Right lung (tissue), 10 donors: ENCODE measurements at places on chromosomes 5 and 9. TPM values are rescaled to one million over a fixed set of nuclear protein-coding genes. Genes with fewer than 3 reads are reported as not detected.

DNA sequence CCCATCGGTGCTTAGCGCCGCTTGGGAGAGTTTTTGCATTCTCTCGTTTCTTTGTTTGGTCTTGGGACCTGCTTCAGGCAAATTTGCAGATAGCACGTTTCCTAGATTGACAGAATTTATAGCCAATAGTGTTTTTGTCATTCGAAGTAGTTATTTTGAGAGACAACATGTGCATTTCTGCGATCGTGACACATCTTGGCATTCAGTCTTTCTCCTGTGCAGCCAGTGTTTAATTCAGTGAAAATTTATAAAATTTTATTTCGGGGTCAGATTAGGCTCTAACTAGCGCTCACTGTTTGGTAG is 830 bp downstream of the PRRC1 start:
- DNase-seq, result no peak

DNA sequence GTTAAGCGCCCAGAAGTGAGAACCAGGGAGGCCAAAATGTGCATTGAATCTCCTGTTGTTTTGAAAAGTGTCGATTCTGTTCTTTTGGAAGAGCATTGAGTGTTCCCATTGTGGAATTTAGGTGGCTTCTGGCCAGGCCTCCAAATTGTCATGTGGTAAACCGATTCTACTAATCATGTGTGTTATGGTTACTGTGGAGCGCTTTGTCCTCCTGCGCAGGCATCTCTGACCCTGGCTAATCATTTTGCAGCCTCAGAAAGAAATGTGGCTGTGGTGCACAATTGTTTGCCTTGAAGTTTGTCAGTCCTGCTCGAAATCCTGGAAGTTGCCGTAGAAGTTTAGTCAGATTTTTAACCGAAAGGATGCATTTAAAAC is 121.3 kb downstream of the RASGRF2 start:
- no peak for DNase-seq

GRCh38 chr5:40410231-40410861 is 269.4 kb upstream of the PTGER4 start:
- no peak for DNase-seq

- DNase-seq, result no peak
Observed at GRCh38 chr5:138065102-138065501, 18.7 kb upstream of the WNT8A start.

DNA sequence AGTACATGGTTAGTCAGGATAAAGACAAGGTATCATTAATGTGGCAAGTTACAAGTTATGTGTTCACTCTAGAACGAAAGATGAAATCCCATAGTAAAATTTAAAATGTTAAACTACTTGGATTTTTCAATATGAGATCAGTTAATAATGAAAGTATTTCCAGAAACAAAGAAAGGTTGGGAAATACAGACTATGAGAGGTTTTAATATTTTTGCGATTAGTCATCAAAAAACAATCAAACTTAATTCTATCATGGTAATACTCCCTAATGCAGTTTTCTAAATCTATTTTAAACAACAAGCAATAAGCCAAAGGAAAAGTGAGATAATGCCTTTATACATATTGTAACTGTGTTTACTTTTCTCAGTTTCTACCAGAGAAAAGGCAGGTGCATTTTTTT is 10.6 kb downstream of the CDH12 start:
- no peak for DNase-seq

DNA sequence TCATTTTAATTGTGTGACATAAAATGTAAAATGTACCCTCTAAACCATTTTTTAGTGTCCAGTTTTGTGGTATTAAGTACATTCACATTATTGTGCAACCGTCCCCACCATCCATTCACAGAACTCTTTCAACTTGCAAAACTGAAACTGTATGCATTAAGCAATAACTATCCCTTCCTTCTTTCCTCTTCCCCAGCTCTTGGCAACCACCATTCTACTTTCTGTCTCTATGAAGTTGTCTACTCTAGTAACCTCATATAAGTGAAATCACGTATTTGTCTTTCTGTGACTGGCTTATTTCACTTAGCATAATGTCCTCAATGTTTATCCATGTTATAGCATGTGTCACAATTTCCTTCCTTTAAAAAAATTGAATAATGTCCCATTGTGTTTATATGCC is 142.4 kb downstream of the C9orf152 start:
- DNase-seq, result peak; percentile 58

GRCh38 chr9:5551368-5552150 is 41.2 kb downstream of the PDCD1LG2 start:
- DNase-seq, result no peak

GRCh38 chr9:4297786-4298254 is 2.0 kb downstream of the GLIS3 start:
- DNase-seq, result peak; percentile 86

DNA sequence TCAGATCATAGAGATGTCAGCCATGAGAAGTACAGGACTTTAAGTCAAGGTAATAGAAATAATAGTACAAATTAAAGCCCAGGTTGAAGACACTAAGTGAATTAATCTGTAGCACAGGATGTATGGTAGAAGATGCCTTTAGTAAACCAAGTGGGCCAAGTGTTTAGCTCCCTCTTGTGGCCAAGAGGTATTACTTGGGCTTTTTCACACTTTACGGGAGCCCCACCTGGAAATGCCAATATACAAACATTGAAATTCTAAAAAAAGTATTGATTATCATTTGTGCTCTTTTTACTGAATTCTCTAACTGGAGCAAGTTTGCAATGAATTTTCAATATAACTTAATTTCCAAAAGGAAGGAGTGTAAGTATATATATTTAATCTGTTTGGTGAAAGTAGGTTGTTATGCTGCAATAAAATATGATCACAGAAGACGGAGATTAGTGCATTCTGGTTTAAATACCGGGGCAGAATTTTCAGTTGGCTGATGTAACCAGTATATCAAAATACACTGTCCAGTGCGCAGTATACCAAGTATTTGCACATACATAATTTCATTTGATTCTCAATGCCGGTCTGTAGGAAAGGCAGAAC is 84.7 kb downstream of the PARP8 start:
- peak; percentile 30 for DNase-seq

GRCh38 chr5:132184588-132184987 is 43.1 kb downstream of the P4HA2 start:
- DNase-seq, result no peak

DNA sequence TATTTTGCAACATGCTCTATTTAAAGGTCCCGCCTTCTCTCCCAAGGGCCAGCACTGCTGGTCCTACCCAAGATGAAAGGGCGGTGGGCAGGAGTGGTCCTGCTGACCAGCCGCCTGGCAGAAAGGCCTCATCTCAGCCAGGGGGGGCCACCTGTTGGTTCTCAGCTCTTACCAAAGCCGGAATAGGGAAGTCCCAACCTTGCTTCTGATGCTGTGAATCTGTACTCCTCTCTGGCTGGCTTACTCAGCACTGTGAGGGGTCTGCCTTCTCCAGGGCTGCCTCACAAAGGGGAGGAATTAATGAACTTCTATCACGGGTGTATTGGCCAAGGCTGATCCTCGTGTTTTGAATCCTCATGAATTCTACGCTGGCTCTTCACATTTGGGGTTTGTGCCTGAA is 13.6 kb upstream of the FAM240B start:
- no peak for DNase-seq

- DNase-seq, result no peak
Observed at GRCh38 chr5:158594595-158595242, 505.0 kb downstream of the EBF1 start.

- DNase-seq, result no peak
Observed at GRCh38 chr9:20023961-20024571, 235.2 kb upstream of the SLC24A2 start.

DNA sequence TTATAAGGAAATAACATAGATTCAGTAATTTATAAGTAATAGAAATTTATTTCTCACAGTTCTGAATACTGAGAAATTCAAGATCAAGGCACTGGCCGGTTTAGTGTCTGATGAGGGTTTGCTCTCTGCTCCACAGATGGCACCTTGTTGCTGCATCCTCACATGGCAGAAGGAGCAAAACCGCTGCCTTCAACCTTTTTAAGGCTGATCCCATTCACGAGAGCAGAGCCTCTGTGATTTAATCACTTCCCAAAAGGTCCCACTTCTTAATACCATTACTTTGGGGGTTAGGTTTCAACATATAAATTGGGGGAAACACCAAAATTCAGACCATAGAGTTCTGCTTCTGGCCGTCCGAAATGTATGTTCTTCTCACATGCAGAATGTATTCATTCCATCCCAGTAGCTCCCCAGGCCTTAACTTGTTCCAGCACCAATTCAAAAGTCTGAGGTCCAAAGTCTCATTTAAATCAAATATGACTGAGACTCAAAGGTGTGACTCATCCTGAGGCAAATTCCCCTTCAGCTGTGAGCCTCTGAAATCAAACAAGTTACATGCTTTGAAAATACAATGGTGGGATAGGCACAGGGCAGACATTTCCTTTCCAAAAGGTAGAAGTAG is 30.6 kb downstream of the BAAT start:
- DNase-seq, result no peak

DNA sequence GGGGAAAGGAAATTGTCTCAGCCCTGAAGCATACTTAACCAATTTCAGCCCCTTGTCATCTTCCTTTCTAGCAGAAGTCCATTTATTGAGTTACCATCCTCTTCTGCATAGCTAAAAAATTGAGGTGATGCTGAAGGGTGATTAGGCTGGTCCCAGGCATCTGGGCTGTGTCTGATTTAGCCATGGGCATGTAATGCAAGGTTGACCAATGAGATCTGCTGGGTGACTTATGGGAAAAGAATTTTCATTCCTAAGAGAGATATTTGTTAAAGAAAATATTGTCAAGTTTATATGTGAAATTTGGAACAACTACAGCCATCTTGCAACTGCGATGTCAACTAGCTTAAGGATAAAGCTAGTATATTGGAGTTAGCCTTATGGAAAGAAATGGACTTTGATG is 5.1 kb downstream of the ITGA2 start:
- no peak for DNase-seq

- no peak for DNase-seq
Observed at GRCh38 chr9:124052401-124052800, 40.8 kb downstream of the LHX2 start.

DNA sequence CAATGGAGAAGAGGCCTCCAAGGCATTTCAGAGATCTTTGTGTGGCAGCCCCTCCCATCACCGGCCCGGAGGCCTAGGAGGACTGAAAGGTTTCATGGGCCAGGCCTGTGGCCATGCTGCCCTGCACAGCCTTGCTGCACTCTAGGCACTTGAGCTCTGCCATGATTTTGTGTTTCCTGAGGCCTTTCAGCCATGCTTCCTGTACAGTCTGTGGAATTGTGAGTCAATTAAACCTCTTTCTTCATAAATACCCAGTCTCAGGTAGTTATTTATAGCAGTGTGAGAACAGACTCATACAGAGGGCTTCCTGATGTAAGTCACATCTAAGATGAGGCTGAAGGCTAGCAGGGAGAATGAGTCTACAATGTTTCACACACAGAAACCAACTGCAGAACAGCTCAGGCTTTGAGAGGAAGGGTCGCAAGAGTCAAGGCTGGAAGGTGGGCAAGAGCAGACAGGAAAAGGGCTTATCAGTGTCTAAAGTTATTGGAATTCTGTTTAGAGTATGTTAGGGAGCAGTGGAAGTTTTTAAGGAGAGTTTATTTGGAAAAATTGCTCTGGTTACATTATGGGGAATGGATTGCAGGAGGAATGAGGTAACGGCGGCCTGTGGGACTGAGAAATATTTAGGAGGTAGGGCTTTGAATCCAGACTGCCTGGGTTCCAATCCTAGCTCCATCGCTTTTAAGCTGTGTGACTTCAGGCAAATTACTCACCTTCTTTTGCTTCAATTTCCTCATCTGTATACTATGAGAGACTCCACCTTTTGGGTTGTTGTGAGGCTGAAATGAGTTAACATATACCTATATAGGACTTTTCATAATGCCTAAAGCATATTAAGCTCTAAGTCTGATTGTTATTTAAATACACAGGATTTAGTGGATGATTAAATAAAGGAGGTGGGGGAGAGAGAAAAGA is 291.2 kb downstream of the CWC27 start:
- no peak for DNase-seq

DNA sequence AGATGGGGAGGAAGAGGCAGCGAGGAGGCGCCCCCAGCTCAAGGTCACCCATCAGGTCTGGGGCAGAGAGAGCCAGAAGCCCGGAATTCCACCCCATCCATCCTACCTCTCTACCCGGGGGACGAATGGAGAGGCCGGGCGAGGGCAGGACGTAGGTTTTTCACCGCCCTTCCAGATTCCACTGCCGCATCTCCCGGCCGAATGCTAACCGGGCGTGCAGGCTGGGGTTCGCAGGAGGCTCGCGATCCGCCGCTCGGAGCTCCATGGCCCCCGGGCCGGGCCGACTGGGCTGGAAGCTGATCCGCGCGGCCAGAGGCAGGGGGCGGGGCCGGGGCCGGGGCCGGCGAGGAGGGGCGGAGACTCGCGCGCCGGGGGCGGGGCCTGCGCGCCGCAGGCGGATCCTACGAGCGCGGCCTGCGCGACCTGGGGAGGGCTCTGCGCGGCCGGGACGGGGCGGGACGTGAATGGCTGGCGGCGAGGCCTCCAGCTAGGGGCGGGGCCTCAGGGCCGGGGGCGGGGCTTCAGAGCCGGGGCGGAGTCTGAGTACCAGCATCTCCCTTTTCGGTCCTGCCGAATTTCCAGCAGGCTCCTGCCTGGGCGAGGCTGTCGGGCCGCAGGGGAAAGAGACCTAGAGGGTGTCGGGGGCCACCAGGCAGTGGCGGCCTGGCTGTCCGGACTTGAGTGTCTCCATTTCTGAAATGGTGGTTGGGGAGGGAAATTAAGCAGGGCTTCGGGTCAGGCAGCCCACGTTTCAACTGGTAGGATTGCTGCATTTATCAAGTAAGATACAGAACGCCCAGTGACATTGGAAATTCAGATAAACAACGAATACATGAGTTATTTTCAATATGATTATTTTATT is at the start of gene ST6GALNAC4:
TSS of gene ST6GALNAC4 (minus strand) at position 322 of the 862 bp plus-strand sequence. CDS start 622 bp downstream, outside the sequence.
- peak; percentile 91 for DNase-seq

GRCh38 chr5:158820891-158821290 is 278.8 kb downstream of the EBF1 start:
- DNase-seq, result no peak

DNA sequence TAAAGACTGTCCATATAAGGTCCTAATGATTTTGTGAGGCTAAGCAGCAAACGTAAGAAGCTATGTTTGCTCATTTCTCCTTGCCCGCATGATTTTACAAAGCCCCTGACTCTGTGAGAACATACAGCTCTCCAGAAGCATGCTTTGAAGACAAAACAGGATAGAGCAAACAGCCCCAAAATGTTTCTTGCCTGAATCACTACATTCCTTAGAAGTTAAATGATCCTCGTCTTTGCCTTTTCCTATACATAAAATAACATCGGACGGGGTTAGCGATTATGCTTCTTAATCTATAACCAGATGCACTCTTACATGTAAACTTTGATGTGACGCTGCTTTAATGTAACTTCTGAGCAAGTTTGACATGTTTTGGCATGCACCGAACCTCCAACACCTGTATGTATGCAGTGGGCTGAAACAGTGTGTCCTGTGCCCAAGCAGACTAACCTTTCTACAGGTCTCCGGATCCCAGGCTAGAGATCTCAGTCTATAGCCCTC is 353.7 kb downstream of the CETN3 start:
- no peak for DNase-seq

The TNFSF15 gene
- 12.0 TPM for polyA plus RNA-seq

The SHISAL2B gene
- polyA plus RNA-seq, result 9.3 TPM

The NMRK1 gene
- polyA plus RNA-seq, result 52.0 TPM

The GFRA3 gene
- polyA plus RNA-seq, result 2.7 TPM

The PCDHB8 gene
- polyA plus RNA-seq, result 1.1 TPM

The TMEM245 gene
- 74.6 TPM for polyA plus RNA-seq

The PLPP7 gene
- polyA plus RNA-seq, result 0.91 TPM

The DBH gene
- polyA plus RNA-seq, result 1.5 TPM

The GADD45G gene
- polyA plus RNA-seq, result 5.5 TPM

The SH3PXD2B gene
- 43.2 TPM for polyA plus RNA-seq

The MCCC2 gene
- polyA plus RNA-seq, result 45.4 TPM

The MOB3B gene
- 13.2 TPM for polyA plus RNA-seq

The RETREG1 gene
- 3.0 TPM for polyA plus RNA-seq

The MCTP1 gene
- 3.2 TPM for polyA plus RNA-seq
